T-helper 9 cell (primary cell): ENCODE measurements at places on chromosomes 11 and 22.
A peak's percentile ranks its signal among the peaks of the same experiment; 100 is the strongest.

DNA sequence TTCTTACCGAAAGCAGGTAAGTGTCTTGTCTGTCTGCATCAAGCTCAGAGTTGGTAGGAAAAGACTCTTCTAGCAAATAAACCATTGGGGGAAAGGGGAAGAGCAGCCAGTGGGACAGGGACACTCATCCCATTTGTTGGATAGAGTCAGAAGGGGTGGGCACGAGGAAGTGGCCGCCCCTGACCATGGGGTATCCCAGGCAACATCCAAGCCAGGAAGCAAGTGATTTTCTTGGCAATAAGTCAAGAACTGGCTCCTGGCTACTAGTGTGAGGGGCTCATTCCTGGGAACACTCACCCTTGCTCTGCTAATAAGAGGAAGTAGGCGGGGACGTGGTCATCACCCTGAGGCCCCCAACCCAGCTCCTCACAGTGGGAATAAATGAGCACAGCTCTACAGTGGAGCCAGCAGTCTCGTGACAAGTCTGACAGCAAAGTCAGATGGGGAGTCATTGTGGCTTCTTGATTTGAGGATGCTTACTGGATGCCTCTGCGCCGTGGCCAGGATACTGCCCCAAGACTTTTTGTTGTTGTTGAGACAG, 6.7 kb downstream of the SLC25A18 start:
- DNase-seq: no peak

DNA sequence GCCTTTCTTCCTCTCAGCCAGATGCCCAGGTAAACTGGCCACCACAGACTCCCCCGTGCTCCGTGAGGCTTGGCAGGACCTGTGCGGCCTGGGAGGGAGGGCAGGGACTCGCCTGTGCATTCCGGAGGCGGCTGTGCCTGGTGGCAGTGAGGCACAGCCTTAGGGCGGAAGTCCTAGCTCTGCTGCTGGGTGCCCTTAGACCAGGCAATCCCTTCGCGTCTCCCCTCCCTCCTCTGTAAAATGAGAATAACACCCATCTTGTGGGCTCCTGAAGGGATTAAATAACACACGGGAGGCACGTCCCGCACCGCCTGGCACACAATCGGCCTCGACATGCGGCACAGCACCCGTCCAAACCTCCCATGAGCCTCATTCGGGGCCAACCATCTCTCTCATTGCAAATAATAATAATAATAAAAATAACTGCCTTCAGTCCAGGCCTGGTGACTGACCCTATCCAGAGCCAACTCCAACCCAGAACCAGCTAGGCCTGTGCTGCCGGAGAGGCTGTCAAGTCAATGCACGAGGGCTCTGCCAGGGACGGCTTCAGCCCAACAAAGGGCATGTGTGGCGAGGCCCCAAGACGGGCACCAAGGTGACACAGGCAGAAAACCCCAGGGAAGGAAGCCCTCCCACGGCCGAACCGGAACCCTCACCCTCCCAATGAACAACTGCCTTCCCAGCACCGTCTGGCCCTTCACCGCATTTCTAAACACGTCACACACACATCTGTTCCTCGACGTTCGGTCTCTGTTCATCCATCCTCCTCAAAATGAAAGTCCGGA, 8.2 kb downstream of the LTO1 start:
- DNase-seq: no peak

DNA sequence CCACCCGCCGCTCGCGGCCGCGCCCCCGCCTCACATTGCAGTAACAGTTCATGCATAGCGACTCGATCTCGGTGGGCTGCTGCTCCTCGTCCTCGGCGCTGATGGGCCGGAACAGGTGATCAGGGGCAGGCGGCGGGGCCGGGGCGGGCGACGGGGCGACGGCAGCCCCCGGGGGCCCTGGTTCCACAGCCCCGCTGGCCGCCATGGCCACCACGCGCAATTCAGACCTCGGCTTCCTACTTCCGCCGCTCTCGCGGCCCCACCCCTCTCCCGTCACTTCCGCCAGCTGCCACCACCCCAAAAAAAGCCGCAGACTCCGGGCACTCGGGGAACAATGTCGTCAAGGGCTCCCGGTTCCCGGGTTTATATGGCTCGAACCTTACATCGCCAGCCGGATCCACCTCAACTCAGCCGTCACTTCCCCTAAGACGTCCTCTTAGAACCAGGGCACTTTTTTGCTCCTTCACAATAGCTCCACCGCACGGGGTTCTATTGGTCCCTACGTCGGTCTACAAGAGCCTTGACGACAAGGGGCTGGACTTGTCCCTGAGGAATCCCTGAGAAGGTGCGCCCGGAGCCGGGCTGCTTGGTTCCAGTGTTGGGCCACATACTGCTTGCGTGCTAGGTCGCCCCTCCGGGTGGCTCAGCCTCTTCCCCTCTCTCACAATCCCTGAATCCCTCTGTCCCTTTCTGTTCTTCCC, at the start of gene ZPR1:
Gene ZPR1 (minus strand): TSS at position 238 of the 701 bp plus-strand sequence. CDS start 33 bp downstream, at position 205.
- peak; percentile 84 for DNase-seq

DNA sequence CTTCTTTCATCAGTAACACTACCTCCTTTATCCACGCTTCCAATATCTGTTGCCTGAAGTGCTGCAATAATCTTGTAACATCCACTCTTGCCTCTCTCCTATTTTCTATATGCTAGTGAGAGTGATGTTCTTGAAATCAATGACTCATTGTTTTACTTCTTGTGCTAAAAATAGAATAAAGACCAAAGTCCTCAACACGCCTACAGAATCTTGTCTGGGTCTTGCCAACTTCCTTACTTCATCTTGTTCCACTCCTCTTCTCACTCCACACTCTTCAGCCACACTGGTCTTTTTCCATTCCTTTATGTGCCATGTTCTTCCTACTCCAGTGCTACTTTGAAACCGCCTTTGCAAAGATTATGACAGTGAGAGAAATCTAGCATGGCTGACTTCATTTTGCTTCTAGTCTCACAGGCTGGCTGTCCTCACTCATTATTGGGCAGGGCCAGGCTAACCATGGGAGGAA, 136.4 kb downstream of the CCDC81 start:
- DNase-seq: no peak

GRCh38 chr11:115886422-115886733, 382.2 kb upstream of the CADM1 start:
- no peak for DNase-seq
